ENCODE measurements at places on chromosomes 11 and 22.

DNA sequence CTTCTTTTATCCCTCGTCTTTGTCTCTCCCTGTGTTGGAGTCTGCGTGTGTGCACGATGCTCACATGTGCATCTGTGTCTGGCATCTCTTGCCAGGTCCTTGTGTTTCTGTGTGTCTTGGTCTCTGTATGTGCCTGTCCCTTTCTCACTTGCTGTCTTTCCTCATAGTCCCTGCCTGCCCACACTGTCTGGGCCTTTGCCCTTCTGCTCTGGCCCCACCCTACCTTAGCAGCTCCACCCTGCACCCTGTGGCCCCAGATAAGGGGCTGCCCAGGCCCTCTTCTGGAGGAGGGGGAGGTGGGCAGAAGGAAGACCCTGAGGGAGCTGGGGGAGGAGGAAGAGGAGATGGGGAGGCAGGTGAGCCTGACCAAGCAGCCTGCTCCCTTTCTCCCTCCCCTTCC lies 2.8 kb downstream of the EHBP1L1 start:
- DNase-seq, result no peak

GRCh38 chr11:27648840-27649239 lies 51.4 kb downstream of the BDNF start:
- no peak for DNase-seq

DNA sequence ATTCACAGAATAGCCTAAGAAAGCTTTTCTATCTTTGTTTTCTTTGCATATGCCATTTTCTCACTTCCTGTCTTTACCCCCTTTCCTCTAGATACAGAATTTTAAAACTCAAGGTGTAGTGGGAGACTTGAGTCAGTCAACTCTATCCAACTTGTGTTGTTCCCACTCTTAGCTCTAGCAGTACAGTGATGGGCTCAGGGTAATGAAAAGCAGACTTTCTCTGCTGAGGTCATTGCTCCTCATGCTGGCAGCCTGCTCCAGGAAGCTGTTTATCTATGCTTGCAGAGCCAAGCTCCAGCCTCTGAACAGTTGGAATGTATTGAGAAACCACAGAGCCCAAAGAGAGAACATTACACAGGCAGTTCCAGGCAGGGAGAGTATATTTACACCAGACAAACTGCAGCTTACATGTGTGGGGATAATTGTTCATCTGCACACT lies 68.1 kb downstream of the CSTPP1 start:
- peak; percentile 64 for DNase-seq

- no peak for DNase-seq
Measured at GRCh38 chr22:34324763-34325162, 404.5 kb upstream of the LARGE1 start.

DNA sequence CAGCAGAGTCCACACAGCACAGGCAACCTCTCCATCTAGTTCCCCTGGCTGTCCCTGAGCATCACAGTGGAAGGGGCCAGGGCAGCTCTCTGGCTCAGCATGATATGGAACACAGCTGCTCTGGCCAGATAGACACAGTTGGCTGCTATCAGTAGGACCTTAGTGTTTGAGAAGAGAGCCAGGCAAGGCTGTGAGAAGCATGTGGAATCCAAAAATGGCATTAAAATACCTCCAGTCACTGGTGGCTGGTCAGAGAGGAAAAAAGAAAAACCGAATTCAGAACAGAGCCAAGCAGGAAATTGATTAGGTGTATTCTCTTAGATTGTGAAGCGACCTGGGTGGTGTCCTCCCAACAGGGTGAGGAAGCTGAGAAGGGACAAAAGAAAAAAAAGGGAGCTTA lies 27.9 kb downstream of the SERPINH1 start:
- no peak for DNase-seq

DNA sequence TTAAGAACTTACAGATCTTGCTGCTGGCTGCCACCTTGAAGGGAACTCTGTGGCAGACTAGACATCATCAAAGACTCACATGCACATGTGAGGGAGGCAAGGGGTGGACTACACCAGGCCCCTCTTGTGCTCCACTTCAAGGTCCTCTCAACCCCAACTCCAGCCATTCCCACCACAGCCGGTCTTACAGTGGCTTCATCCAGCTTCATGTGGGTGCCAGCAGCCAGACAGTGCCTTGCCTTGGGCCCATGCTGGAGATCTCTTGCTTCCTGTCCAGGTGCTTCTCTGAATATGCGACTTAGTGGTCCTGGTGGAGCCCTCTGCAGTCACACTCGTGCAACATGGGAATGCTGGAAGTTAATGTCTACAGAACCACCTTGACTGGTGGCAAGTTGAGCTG lies 44.6 kb upstream of the WNT7B start:
- DNase-seq, result no peak

DNA sequence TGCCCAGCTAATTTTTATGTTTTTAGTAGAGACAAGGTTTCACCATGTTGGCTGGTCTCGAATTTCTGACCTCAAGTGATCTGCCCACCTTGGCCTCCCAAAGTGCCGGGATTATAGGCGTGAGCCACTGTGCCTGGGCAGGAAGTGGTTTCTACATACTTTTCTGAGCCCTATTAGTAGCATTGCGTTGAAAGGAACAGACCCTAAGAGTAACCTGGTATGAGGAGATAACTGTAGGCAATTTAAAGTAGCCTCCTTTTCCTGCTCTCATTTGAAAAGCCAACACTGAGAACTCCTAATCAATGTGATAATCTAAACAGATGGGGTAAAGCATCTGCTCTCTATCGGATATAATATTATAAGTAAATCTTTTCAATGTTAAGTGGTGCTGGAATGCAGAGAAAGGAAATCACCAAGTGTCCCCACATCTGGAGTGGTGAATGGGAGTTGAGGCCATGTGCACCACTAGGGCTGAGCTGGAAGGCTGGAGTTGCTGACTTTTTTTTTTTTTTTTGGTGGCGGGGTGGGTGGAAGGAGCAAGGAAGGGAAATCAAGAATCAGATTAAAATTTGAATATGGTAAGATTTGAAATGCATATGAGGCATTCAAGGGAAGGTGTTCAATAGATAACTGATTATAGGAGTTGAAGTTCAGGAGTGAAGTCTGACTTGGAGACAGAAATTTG lies 20.7 kb downstream of the PDHX start:
- no peak for DNase-seq

- no peak for DNase-seq
Measured at GRCh38 chr11:126328938-126329643, 25.2 kb downstream of the DCPS start.

- DNase-seq, result peak; percentile 62
Measured at GRCh38 chr11:34957206-34957605, 40.8 kb downstream of the PDHX start.

DNA sequence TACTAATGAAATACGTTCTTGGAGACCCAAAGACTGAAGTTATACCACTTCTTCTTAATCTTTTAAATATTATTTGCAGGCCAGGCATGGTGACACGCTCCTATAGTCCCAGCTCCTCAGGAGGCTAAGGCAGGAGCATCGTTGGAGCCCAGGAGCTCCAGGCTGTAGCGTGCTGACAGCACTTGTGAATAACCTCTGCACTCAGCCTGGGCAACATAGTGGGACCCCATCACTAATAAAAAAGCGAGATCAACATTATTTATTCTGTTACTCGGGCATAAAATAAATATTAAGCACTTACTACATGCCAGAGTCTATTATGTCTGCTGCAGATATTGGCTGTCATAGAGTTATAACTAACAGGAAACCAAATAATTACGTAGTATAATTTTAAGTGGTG lies 720 bp upstream of the MED17 start:
- no peak for DNase-seq

DNA sequence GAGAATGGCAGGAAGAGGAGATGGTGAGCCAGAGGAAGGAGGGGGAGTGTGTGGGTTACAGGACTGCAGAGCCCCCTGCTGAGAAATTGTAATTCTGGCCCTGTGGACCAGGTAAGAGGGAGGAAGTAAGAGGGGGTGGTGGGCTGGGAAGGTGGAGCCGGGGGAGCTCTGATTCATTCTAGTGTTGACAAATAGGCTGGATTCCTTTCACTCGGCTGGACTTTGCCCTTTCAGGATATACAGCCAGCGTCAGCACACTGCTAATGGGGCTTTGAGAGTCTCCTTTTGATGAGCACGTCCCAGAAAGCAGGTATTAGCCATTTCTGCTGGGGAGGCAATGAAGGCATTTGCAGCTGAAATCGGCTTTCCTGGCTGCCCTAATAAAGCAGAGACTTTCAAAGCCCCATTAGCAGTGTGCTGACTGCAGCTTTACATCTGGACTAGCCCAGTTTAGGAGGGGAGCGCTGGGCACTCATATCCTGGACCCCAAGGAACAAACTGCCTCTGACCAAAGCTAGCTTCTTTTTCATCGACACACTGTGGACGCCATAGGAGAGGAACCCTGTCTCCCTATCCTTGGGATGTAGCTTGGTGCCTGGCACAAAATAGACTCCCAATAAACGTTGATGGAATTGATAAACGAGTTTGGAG lies 44.8 kb upstream of the CADM1 start:
- no peak for DNase-seq

DNA sequence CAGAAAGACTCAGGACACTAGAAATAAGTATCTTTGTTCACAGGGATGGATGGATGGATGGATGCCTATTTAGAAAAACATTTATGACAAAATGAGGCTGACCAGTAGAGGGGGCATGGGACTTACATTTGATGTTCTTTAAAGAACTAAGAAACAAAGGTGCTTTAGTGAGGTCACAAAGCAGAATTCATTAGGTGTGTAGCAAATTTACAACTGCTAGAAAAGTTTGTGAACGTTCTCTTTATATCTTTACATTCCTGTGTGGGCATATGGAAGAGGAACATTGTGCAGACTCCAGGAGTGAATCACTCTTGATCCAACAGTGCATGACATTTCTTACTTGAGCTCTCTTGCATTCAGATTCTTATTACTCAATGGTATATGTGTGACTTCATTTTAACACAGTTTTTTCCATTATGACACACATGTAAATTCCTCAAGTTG lies 15.8 kb upstream of the SIK2 start:
- peak; percentile 39 for DNase-seq

DNA sequence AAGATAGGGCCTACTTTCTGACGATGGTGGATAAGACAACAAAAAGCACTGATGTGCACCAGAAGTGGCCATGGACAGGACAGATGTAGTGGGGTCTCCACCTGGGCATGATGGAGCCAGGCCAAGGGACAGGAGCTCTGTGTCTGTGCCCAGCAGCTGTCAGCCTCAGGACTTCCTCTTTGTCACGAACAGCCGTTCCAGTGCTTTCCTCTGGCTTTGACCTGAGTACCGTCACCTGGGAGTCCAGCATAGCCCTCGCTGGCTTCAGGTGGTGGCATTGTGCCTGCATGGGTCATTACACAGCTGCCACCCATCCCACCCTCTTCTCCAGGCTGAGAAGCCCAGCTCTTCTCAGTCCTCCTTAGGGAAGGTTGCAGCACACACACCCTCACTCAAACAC lies 137.8 kb downstream of the GRIK4 start:
- DNase-seq, result no peak
